ENCODE measurements at places on chromosomes 3 and 15.

DNA sequence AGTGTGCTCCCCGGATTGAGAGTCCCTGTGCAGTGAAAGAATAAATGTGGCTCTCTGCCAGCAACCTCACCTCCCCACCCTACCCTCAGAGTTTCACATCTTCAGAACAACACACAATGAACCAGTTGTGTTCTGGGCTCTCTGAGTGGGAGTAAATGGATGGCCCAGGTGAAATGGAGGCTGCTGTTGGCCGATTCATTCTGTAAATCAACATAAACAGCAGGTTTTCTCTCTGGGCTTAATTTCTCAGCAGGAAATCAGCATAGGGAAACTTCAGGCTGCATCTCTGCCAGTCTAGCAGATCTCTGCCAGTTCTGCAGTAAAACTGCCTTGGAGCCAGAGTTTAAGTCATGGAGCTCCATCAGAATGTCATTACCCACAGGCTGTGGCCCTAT, 54.6 kb upstream of the FURIN start:
- no peak for DNase-seq

- DNase-seq, result no peak
Measured at GRCh38 chr3:127273206-127273605, 14.6 kb downstream of the PRR20G start.

GRCh38 chr3:158875700-158876099, 73.8 kb downstream of the MFSD1 start:
- no peak for DNase-seq

- DNase-seq, result no peak
Measured at GRCh38 chr3:43370293-43370980, 84.1 kb downstream of the SNRK start.

GRCh38 chr3:42856544-42856943, 19.1 kb downstream of the CYP8B1 start:
- DNase-seq, result no peak

GRCh38 chr15:76802411-76802810, 102.7 kb downstream of the SCAPER start:
- no peak for DNase-seq

GRCh38 chr3:113136071-113136470, 75.3 kb upstream of the BOC start:
- no peak for DNase-seq

- no peak for DNase-seq
Measured at GRCh38 chr3:33426630-33427317, 13.4 kb downstream of the UBP1 start.

GRCh38 chr15:63473999-63474809, 30.2 kb upstream of the USP3 start:
- DNase-seq, result no peak

DNA sequence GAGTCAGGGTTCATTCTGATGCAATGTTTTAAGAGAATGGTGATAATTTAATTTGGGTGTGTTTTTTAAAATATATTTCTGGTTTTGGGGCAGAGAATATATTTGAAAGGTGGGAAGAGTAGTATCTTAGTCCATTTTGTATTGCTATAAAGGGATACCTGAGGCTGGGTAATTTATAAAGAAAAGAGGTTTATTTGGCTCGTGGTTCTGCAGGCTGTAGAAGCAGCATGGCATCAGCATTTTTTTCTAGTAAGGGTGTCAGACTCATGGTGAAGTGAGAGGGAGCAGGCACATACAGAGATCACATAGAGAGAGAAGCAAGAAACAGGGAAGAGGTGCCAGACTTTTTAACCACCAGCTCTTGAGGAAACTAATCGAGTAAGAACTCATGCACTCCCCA, 152.7 kb downstream of the SHOX2 start:
- DNase-seq, result no peak

DNA sequence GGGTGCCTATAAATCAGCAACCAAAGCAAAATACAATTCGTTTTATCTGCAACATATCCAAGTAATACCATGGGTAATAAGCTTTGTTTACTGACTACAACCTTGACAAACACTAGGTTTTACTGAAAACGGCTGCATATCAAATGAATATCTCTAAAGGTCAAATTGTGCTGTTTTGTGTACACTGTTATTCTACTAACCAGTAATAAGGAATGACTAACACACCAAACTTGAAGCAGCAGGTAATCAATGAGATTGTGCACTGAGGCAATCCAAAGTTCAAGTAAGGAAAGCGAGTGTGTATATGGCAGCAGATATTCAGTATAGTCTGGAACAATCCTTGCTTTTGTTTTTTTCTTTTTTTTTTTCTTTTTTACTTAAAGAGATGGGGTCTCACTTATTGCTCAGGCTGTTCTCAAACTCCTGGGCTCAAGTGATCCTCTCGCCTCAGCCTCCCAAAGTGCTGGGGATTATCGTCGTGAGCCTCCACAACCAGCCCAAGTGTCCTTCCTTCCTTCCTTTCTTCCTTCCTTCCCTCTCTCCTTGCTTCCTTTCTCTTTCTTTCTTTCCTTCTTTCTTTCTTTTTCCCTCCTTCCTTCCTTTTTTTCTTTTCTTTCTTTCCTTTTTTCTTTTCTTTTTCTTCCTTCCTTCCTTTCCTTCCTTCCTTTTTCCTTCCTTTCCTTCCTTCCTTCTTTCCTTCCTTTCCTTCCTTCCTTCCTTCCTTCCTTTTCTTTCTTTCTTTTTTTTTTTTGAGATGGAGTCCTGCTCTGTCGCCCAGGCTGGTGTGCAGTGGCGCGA, 34.9 kb downstream of the AP3S2 start:
- no peak for DNase-seq
